ENCODE measurements at places on chromosomes 16 and 17.

DNA sequence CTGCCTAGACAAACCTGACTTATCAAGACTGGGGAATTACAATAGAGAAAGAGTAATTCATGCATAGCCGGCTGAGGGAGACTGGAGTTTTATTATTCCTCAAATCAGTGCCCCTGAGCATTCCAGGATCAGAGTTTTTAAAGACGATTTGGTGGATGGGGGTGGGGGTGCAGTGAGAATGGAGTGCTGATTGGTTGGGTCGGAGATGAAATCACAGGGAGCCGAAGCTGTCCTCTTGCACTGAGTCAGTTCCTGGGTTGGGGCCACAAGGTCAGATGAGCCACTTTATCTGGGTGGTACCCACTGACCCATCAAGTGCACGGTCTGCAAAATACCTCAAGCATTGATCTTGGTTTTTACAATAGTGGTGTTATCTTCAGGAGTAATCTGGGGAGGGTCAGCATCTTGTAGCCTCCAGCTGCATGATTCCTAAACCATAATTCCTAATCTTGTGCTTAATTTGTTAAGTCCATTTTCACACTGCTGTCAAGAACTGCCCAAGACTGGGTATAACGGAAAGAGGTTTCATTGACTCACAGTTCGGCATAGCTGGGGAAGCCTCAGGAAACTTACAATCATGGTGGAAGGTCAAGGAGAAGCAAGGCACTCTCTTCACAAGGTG lies 69.6 kb downstream of the MARF1 start:
- no peak for DNase-seq

- DNase-seq, result no peak
Observed at GRCh38 chr17:20993863-20994778, 48.7 kb downstream of the USP22 start.

DNA sequence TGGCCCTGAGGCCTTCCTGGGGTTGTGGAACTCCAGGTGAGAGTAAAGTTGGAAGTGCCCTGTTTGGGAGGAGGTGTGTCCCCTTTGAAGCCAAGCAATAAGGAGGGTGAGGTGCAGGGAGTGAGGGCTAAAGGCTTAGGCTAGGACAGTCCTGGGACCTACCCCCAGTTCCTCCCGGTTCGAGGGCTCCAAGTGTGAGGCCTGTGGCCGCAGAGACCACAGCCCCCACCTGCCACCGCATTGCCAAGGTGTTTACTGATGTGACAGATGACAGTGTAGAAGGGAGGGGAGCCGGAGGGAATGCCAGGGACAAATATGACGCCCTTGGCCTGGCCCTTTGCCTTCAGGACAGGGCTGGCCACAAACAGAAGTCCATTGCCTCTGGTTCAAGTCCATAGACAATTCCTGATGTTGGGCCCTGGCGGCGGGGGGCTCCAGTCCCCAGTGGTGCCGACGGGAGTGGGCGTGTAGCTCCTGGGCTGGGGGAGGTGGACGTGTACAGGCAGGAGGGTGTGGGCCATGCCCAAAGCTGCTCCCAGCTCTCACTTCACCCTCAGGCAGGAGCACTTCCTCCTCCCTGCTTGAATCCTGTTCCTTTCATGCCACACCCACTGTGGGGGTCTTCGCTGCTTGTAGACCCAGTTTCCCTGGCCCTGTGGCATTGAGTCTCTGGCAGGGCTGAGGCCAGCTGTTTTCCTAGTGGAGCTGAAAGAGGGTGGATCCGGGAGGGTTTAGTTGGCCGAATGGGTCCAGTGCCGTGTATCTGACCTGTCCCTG lies 3.2 kb downstream of the ADORA2B start:
- DNase-seq, result no peak

- DNase-seq, result no peak
Observed at GRCh38 chr17:45432405-45433158, at the start of gene ARHGAP27. Gene ARHGAP27, minus strand, starts transcription at chr17:45432870. Its CDS starts 2,591 bp downstream, at chr17:45430279.

GRCh38 chr16:71594000-71594646 lies 17.2 kb upstream of the TAT start:
- no peak for DNase-seq

- DNase-seq, result no peak
Observed at GRCh38 chr17:32553168-32553567, 66.4 kb downstream of the CDK5R1 start.

GRCh38 chr17:58323366-58324055 lies 5.1 kb downstream of the TSPOAP1 start:
- no peak for DNase-seq

GRCh38 chr17:17172990-17173389 lies 33.1 kb downstream of the PLD6 start:
- DNase-seq, result no peak

DNA sequence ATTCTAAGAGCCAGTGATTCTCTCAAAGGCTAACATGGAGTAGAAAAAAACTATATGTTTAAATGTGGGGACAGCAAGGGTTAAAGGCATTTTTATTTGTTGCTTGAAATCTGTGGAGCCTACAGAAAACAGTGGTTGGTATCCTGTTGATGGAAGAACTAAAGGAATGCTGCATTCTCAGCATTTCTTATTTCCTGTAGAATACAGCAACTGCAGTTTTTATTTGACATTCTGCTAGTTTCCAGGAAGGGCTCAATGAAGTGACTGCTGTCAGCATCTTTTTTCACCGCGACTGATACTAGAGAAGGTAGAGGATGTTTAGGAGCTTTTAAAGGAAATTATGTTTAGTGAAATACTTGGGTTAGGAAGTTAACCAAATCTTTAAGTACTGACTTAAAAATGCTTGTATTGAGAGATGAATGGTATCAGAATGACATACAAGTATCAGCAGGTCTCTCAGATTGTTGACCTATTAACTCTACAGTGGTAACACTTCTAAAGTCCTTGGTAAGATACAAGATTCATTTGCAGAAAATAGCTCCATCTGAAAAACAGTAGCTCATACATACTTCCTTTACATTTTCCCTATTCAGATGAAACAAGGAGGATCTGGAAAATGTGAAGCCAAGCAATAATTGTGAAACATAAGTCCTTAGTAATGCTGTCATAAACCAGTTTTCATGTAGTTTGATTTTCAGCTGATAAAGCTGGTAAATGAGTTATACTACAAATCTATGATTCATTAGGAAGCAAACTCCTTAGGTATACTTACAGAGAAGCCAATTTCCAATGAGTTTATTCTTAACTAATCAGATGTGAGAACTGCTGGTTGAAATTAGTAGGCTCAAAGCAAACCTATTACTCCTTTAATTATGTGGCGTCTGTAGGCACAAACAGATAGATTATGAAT lies 15.2 kb downstream of the CLTC start:
- no peak for DNase-seq

DNA sequence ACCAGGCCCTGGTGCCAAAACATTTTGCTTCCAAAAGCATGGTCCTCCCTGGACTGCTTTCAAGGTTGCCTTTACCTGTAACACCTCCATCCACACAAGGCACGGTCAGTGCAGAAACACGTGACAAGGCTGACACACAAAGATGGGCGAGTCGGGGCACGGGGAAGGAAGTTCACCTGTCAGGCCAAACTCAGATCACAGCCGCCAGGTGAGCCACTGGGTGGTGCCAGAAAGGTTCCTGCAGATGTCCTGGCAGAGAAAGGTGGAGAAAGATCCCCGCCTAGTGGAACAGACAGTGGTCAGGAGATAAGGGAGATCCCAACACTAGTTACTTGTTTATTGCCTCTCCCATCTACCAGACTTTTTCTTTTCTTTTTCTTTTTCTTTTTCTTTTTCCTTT lies 155.3 kb downstream of the AIPL1 start:
- peak; percentile 1 for DNase-seq

DNA sequence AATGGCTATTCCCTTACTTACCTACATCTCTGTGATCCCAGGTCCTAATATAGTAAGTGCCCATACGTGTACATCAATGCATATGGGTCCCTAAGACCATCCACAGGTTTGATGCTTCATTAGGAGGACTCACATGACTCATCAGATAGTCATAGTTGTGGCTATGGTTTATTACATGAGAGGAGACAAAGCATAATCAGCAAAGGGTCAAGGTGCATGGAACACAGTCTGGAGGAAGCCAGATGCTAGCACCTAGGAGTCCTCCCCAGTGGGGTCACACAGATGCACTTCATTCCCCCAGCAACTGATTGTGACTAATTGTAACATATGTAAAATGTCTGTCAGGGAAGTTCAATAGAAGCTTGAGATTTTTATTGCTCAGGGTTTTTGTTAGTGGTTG lies 42.8 kb downstream of the PHKB start:
- no peak for DNase-seq

GRCh38 chr17:80225230-80225629 lies 5.0 kb downstream of the SLC26A11 start:
- DNase-seq, result no peak

- DNase-seq, result no peak
Observed at GRCh38 chr16:22627043-22627442, 116.4 kb downstream of the NPIPB5 start.

- peak; percentile 17 for DNase-seq
Observed at GRCh38 chr17:32564325-32564724, 77.5 kb downstream of the CDK5R1 start.
